ENCODE measurements at places on chromosomes 11 and 22.
A peak's percentile ranks its signal among the peaks of the same experiment; 100 is the strongest.

- no peak for DNase-seq
Measured at GRCh38 chr22:47123827-47124442, 361.5 kb downstream of the TBC1D22A start.

GRCh38 chr11:27187848-27188621 lies 147.4 kb downstream of the BBOX1 start:
- no peak for DNase-seq

GRCh38 chr11:64916040-64916774 lies 802 bp downstream of the ATG2A start:
- peak; percentile 44 for DNase-seq

DNA sequence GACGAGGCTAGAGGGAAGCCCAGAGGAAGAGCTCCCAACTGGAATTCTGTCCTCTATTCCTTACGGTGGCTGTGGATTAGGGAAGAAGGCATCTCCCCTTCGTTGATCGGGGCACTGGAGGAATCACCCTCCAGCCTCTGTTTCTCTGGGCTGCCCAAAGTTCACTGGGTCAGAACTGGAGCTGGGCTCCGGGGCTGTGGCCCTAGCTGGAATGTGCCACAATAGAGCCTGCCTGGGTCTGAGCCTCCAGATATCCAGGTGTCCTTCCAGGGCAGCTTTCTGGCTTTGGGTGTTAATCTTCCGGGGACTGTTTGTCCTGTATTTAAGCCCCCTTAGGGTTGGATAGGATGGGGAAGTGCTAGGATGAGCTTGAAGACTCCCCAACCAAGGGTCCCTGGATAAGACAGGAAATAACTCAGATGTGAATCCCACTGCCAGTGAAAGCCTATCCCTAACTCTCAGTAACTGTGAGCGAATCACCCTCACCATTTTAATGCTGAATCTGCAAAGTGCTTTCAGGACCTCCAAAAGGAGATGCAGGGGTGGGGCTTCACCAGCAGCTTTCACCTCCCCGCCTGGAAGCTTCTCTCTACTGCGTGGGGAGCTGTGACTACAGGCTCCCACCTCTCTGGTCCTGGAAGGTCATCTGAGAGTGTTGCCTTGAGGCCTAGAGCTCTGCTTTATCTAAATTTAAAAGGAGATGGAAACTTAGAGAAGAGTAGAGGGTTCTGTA lies 9.5 kb downstream of the YPEL4 start:
- DNase-seq, result no peak

DNA sequence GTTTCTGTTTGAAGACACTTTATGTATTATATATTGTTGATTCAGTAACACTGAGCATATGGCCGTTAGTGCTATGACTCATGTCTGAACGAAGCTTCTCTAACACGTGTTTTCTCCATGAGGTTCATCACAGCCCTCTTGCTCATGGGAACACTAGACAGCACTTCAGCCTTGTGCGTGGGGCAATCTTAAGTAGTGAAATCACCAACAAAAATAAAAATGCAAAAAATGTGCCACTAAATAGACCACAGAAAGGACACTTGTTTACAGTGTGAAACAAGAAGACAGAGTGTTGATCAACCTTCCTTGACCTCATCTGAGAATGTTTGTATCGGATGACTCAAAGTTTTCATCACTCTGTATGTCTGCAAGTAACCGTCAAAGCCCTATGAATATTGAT lies 94.5 kb downstream of the FDX1 start:
- no peak for DNase-seq

DNA sequence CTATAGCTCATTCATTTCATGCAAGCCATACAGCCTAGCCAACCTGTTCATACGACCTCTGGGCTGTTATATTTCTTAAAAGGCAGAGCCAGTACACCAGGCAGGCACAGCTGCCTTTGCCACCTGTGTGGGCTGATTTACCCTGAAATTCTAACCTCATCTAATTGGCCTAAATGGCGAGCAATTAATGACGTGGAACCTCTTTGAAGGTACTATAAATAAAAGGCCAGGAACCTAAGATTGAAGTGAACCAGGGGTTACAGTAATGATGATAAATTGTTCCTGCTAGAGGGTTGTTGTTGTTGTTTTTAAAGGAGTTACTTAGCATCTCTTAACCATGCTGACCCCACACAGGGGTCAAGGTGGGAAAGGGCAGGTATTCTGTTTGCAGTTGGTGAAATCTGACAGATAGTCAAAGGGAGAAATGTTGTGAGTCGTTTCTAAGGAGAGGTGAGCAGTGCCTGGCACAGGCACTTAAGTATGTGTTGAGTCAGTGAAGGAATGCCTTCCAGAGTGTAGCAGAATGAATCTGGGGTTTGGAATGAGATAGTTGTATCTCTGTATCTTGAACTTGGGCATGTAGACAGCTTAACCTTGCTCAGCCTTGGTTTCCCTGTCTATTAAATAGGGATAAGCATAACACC lies 213.5 kb upstream of the NAV2 start:
- DNase-seq, result no peak

DNA sequence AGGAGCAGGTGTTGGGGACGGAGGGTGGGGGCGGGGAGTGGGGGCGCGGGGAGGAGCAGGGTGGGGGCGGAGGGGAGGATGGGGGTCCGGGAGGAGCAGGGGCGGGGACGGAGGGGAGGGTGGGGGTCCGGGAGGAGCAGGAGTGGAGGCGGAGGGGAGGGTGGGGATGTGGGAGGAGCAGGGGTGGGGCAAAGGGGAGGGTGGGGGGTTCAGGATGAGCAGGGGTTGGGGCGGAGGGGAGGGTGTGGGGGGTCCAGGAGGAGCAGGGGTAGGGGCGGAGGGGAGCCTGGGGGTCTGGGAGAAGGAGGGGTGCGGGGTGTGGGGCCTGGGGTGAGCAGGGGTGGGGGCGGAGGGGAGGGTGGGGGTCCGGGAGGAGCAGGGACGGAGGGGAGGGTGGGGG lies 17.1 kb downstream of the CRELD2 start:
- no peak for DNase-seq

DNA sequence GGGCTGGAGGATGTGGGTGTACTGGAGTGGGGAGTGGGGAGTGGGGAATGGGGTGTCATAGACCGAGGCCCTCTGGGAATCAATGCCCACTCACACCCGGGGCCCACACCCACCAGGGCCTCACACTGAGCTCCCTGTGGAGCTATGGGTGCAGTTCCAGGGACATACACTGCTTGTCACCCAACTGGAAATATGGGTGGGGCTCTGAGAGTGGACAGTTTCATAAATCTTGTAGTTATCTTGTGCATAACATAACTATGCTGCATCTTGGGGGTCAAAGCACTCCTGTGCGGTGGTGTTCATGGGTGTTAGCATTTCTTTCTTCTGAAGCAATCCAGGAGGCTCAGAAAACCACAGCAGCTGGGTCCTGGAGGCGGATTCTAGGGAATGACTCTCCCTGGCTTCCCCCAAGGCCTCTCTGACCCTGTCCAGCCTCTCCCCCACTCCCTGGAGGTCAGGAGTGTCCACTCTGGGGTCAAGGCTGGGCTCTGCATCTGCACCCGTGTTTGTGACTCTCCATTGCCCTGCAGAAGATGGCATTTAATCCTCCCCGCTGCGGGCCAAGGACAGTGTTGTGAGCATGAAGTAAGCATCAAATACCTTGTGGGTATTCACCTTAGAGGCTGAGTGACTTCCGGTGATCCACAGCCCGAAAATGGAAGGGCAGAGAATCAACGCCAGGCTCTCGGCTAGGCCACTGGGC lies 172.5 kb downstream of the CTTN start:
- DNase-seq, result no peak

GRCh38 chr11:126485021-126485792 lies 129.7 kb downstream of the ST3GAL4 start:
- no peak for DNase-seq

GRCh38 chr22:43015677-43016042 lies 711 bp upstream of the PACSIN2 start:
- no peak for DNase-seq

GRCh38 chr11:130999992-131000770 lies 83.9 kb upstream of the SNX19 start:
- DNase-seq, result peak; percentile 86
